Activated CD8-positive, alpha-beta memory T cell treated with anti-CD3 and anti-CD28 coated beads, Interleukin-2, amount 10 ng/mL, durations not matched to agents 7 days and 5 days (primary cell): ENCODE measurements at places on chromosomes 13 and 19. TPM values are rescaled to one million over a fixed set of nuclear protein-coding genes. Genes with fewer than 3 reads are reported as not detected.

MBD3L3 gene
- total RNA-seq, result not detected

SIGLEC10 gene
- total RNA-seq, result 2.1 TPM

NOSIP gene
- 96.1 TPM for total RNA-seq

MAMSTR gene
- total RNA-seq, result 1.1 TPM

ZNF491 gene
- total RNA-seq, result 0.96 TPM

GRCh38 chr19:54662730-54663129 lies at the start of gene LILRB4:
LILRB4 (plus strand) TSS chr19:54662985; CDS start chr19:54663034, 49 bp downstream.
- H3K4me1 ChIP-seq, result no peaks in the 10 kb centered on the region
- no peaks in the 10 kb centered on the region for H3K36me3 ChIP-seq
- no peak within 1 kb of the TSS for H3K4me3 ChIP-seq
- no peak for DNase-seq
- H3K27ac ChIP-seq, result no peak within 1 kb of the TSS

- H3K36me3 ChIP-seq, result no peaks in the 10 kb centered on the region
- H3K27me3 ChIP-seq, result no peaks in the 10 kb centered on the region
These were observed 329.2 kb downstream of the LIG4 start for GRCh38 chr13:107886118-107886517.

GRCh38 chr13:86760620-86761019 lies 910.6 kb upstream of the SLITRK5 start:
- H3K36me3 ChIP-seq, result no peaks in the 10 kb centered on the region
- H3K27me3 ChIP-seq, result no peaks in the 10 kb centered on the region
- DNase-seq, result no peak
- no peak overlapping the region for H3K4me3 ChIP-seq

DNA sequence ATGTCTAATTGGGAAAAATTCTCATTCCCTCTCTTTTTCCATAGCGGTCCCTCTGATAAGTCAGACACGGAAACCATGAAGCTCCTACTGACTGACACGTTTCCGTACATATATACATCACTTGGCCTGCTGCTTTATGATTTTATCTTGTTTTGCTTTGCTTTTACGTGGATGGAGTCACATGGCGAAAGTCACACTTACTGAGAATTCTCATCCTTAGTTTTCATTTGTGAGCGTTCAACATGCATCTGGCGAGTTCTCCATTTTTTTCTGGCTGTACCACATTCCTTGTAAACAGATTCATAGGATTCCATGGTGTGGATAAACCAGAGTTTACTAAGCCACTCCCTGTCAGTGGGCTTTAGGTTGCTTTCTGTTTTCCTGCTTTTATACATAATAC lies 21.2 kb downstream of the PGPEP1 start:
- H3K27me3 ChIP-seq, result no peaks in the 10 kb centered on the region
- H3K4me3 ChIP-seq, result no peak overlapping the region
- H3K4me1 ChIP-seq, result peaks cover 13% of the 10 kb centered on the region
- H3K27ac ChIP-seq, result no peak overlapping the region

- DNase-seq, result peak; percentile 54
- H3K36me3 ChIP-seq, result peaks cover 28% of the 10 kb centered on the region
- no peak overlapping the region for H3K27ac ChIP-seq
- H3K4me1 ChIP-seq, result no peaks in the 10 kb centered on the region
- no peaks in the 10 kb centered on the region for H3K27me3 ChIP-seq
- H3K4me3 ChIP-seq, result no peak overlapping the region
These were observed 14.5 kb upstream of the ICAM3 start for GRCh38 chr19:10353793-10354391.

DNA sequence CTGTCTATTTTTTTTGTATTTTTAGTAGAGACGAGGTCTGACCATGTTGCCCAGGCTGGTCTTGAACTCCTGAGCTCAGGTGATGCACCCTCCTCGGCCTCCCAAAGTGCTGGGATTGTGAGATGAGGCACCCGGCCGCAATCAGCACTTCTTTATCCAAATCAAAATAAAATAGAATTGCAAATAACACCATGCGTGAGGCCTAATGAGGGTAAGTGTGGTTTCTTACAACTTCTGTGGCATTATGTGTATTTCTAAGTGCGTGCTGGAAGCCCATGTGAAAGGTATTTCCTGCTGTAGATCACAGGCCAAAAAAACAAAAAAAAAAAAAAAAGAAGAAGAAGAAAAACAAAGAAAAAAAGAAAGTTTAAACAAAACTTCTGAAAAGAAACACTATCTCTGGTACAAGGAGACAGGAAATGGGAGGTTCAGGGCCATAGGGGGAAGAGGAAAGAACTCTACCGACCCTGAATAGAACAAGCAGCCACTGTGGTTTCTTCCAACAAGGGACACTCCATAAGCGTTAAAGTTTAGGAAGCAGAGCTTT lies 3.0 kb upstream of the GRAMD1A start:
- H3K27me3 ChIP-seq, result no peaks in the 10 kb centered on the region
- no peak for DNase-seq
- H3K27ac ChIP-seq, result peak overlapping the region; percentile 96
- H3K36me3 ChIP-seq, result peaks cover 10% of the 10 kb centered on the region

GRCh38 chr19:19548915-19549759 lies 11.1 kb downstream of the CILP2 start:
- peaks cover 4% of the 10 kb centered on the region for H3K4me1 ChIP-seq
- no peak overlapping the region for H3K4me3 ChIP-seq
- H3K36me3 ChIP-seq, result no peaks in the 10 kb centered on the region
- DNase-seq, result no peak
- H3K27ac ChIP-seq, result no peak overlapping the region

- H3K36me3 ChIP-seq, result no peaks in the 10 kb centered on the region
- no peaks in the 10 kb centered on the region for H3K27me3 ChIP-seq
- H3K27ac ChIP-seq, result no peak overlapping the region
These were observed 131.3 kb upstream of the PCDH20 start for GRCh38 chr13:61546911-61547310.

- H3K27ac ChIP-seq, result no peak overlapping the region
- H3K4me1 ChIP-seq, result no peaks in the 10 kb centered on the region
- no peak overlapping the region for H3K4me3 ChIP-seq
- H3K36me3 ChIP-seq, result no peaks in the 10 kb centered on the region
- no peak for DNase-seq
- H3K27me3 ChIP-seq, result peaks cover 39% of the 10 kb centered on the region
These were observed 7.1 kb downstream of the LILRB2 start for GRCh38 chr19:54273821-54274220.

GRCh38 chr13:98869408-98870090 lies 108.3 kb downstream of the DOCK9 start:
- H3K36me3 ChIP-seq, result peaks cover 42% of the 10 kb centered on the region
- H3K27ac ChIP-seq, result no peak overlapping the region
- H3K27me3 ChIP-seq, result no peaks in the 10 kb centered on the region
- no peak overlapping the region for H3K4me3 ChIP-seq

GRCh38 chr19:48405850-48406249 lies 12.4 kb downstream of the GRIN2D start:
- H3K36me3 ChIP-seq, result no peaks in the 10 kb centered on the region
- H3K27ac ChIP-seq, result no peak overlapping the region
- H3K4me3 ChIP-seq, result no peak overlapping the region
- H3K27me3 ChIP-seq, result peaks cover 13% of the 10 kb centered on the region
- no peak for DNase-seq
- peaks cover 34% of the 10 kb centered on the region for H3K4me1 ChIP-seq

DNA sequence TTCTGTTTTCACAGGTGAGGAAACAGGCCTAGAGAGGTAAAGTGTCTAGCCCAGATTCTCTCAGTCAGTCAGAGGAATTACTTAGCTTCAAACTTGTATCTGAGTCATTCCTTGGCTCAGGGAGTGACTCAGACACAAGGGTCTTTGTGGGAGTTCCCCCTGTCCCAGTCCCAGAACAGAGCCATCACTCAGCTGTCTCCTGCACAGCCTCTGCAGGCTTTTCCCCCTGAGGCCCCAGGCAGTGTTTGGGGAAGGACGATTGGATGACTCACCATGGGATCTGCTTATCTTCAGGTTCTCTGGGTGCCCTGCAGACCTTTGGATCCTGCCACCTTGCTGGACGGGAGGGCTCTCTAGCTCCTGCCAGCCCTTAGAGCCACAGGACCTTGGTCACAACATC lies 13.2 kb downstream of the ZNF793 start:
- H3K4me1 ChIP-seq, result no peaks in the 10 kb centered on the region
- no peak overlapping the region for H3K27ac ChIP-seq
- H3K27me3 ChIP-seq, result no peaks in the 10 kb centered on the region
- peaks cover 57% of the 10 kb centered on the region for H3K36me3 ChIP-seq
- no peak overlapping the region for H3K4me3 ChIP-seq
- DNase-seq, result no peak

GRCh38 chr19:38509027-38509426 lies 75.5 kb downstream of the RYR1 start:
- peaks cover 15% of the 10 kb centered on the region for H3K4me1 ChIP-seq
- no peaks in the 10 kb centered on the region for H3K36me3 ChIP-seq
- DNase-seq, result no peak
- peaks cover 27% of the 10 kb centered on the region for H3K27me3 ChIP-seq
- no peak overlapping the region for H3K27ac ChIP-seq

- no peaks in the 10 kb centered on the region for H3K27me3 ChIP-seq
- H3K27ac ChIP-seq, result no peak overlapping the region
- no peak overlapping the region for H3K4me3 ChIP-seq
These were observed 243.6 kb upstream of the CSNK1A1L start for GRCh38 chr13:37348916-37349643.

DNA sequence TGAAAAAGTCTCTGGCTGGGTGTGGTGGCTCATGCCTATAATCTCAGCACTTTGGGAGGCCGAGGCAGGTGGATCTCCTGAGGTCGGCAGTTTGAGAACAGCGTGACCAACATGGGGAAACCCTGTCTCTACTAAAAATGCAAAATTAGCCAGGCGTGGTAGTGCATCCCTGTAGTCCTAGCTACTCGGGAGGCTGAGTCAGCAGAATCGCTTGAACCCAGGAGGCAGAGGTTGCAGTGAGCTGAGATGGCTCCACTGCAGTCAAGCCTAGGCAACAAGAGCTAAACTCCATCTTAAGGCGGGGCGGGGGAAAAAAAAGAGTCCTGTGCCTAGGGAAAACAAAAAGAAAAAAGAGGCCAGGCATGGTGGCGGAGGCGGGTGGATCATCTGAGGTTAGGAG lies 2.2 kb downstream of the ZNF43 start:
- H3K4me1 ChIP-seq, result peaks cover 19% of the 10 kb centered on the region
- H3K27me3 ChIP-seq, result no peaks in the 10 kb centered on the region
- H3K4me3 ChIP-seq, result no peak overlapping the region
- no peak for DNase-seq
- H3K36me3 ChIP-seq, result peaks cover 64% of the 10 kb centered on the region

DNA sequence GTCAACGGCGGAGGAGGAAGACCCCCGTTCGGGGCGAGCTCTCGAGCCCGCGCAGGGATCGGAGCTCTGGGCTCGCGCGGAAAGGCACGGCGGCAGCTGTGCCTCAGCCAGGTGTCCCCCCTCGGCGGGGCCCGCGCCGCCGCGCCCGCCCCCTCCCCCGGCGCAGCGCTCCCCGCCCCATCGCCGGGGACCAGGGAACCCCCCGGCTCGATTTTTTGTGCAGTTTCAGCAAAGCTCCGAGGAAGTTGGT lies 110.0 kb downstream of the KCNRG start:
- peaks cover 13% of the 10 kb centered on the region for H3K36me3 ChIP-seq
- peaks cover 54% of the 10 kb centered on the region for H3K4me1 ChIP-seq
- peak overlapping the region; percentile 79 for H3K4me3 ChIP-seq
